ENCODE measurements at places on chromosomes 12 and 14.
A peak's percentile ranks its signal among the peaks of the same experiment; 100 is the strongest.

DNA sequence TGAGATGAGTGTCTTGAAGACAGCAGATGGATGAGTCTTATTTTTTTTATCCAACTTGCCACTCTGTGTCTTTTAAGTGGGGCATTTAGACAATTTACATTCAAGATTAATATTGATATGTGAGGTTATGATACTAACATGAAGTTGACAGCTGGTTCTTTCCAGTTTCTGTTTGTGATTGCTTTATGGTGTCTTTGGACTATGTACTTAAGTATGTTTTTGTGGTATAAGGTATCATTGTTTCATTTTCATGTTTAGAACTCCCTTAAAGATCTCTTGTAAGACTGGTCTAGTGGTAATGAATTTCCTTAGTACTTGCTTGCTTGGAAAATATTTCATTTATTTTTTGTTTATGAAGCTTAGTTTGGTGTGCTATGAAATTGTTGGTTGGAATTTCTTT is 550.3 kb upstream of the NOVA1 start:
- no peak for DNase-seq

- DNase-seq, result no peak
Observed at GRCh38 chr14:76490735-76491134, 114.8 kb downstream of the ESRRB start.

DNA sequence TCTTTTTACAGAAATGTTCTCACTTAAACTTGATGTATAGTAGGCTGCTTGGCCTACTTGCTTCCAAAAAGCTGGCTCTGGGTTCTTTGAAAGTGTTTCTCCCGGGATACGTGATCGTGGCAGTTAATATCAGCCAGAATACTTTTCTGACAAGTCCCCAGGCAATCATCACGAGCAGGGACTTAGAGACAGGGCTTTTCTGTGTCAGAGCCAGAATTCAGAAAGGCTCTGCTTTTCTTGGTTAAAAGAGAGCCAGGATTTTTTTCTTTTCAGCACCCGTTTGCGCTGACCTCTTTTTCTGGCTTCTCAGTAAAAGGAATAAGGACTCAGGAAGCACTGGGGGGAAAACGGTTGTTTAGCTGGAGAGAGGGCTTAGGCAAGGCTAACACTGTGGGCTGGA is 57.8 kb upstream of the ARHGAP5 start:
- DNase-seq, result no peak

DNA sequence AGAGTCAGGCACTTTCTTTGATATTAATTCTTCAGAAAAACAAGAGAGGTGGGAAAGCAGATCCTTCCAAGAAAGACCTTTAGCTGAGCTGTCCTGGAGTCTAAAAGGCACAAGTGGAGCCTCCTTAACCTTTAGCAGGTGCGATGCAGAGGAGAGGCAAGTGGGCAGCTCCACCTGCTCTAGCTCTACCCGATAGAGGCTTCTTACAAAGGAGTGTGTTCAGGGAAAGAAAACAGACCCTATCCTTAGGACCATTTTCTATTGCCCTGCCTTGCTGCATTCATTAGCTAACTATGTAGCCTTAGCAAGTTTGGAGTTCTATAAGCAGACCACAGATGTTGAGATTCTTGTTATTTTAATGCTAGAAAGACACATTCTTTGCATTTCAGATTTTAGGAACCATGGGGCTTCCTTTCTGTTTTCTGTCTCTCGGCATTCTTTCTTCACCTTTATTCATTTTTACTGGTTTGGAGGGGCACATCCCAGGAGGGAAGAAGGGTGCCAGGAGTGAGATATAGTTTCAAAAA is 214.5 kb downstream of the EGLN3 start:
- DNase-seq, result no peak

- peak; percentile 64 for DNase-seq
Observed at GRCh38 chr14:99395909-99396530, 84.6 kb downstream of the SETD3 start.

- DNase-seq, result no peak
Observed at GRCh38 chr12:67534046-67534445, 114.5 kb upstream of the DYRK2 start.

- peak; percentile 51 for DNase-seq
Observed at GRCh38 chr12:128387811-128388422, 120.9 kb downstream of the TMEM132C start.

DNA sequence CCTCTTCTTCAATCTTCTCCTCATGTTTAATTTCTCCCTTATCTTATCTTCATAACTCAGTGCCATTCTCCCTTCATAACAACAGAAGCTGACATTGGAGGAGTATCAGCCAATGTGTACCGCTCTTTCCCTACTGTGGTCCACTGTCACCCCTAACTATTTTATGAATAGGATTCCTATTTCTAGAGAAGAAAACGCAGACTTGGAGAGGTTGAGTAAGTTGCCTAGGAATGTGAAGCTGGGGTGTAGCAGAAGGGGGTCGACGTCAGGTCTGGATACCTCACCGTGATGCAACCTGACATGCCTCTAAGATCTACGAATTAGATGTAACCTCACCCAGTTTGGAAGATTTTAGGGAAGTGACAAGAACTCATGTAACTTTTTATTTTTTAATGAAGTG is 17.1 kb downstream of the LMO3 start:
- no peak for DNase-seq

DNA sequence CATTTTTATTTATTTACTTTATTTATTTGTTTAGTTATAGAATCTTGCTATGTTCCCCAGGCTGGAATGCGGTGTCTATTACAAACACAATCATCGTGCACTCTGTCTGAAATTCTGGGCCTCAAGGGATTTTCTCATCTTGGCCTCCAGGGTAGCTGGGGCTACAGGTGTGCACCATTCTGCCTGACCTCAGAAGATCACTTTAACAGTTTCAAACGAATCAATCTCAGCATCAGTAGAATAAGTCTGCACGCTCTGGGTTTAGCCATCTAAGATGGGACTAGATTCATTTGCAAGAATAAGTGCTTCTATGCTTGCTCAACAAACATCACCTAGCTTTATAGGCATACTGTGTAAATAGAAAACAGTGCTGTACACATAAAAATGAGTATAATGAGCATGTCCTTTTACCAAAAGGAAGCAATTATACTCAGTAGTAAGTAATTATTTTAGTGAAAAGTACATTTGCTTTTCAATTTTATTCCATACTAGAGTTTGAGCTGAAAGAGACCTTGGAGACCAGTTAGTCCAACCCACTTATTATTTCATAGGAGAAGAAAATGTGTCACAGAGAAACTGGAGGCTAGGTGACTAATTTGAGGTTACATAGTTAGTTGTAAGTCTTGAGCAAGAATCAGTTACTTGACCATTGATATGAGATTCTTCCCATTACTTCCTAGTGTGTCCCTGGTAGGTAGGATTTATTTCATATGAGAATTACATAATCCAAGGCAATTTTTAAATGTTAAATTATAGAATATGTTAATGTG is 456.5 kb upstream of the LMO3 start:
- no peak for DNase-seq

GRCh38 chr14:94034886-94035285 is 8.7 kb downstream of the OTUB2 start:
- no peak for DNase-seq

GRCh38 chr12:118398940-118399339 is 22.6 kb downstream of the SUDS3 start:
- DNase-seq, result no peak

GRCh38 chr12:2053691-2054090 is 904 bp downstream of the CACNA1C start:
- no peak for DNase-seq

DNA sequence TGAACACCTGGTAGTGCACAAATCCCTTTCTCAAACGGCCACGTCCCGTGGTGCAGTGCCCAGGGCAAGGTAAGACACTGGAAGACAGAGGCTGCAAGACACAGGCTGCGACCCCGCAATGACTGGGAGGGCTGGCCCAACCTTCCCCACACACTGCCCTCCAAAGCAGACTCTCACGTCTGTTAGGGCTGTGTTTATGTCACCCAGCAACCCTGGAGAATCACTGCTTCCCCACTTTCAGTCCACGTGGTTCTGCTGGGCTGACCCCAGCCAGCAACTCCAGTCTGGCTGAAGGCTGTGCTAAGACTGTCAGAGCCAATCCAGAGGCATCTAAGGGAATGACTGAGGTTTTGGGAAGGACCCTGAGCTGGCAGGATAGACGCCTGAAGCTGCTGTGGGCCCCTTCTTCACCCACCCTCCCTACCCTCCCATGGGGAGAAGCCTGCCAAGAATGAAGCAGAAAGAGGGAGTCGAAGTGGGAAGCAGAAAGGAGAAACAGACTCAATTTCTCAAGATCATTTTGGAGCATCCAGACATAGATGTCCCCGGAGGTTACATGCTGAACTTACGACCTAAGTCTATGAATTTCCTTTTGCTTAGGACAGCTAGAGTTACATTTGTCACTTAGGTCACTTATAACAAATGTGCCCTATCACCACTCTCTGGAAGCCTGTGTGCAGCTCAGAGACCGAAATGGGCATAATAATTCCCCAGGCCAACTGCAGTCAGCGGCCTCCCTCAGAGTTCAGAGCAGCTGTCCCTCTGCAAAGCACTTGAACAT is 11.7 kb downstream of the KDM2B start:
- no peak for DNase-seq

- no peak for DNase-seq
Observed at GRCh38 chr12:80293759-80294158, 150.3 kb upstream of the PTPRQ start.

DNA sequence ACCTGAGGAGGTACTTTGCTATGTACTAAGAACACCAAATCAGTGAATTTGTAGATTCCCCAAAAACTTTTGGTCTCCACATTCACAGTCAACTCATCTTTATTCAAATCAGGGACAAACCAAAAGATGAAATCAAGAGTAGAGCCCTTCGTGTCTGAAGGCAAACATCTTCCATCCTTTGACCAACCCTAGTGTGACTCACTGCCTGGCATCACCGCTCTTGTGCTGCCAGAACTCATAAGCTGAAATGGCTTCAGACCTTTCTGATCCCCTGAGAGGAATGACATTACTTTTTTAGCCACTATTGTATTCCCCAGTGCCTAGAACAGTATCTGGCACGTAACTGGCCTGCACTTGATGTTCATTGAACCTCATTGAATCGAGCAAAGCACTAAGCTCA is 50.1 kb downstream of the GOLGA5 start:
- peak; percentile 55 for DNase-seq

DNA sequence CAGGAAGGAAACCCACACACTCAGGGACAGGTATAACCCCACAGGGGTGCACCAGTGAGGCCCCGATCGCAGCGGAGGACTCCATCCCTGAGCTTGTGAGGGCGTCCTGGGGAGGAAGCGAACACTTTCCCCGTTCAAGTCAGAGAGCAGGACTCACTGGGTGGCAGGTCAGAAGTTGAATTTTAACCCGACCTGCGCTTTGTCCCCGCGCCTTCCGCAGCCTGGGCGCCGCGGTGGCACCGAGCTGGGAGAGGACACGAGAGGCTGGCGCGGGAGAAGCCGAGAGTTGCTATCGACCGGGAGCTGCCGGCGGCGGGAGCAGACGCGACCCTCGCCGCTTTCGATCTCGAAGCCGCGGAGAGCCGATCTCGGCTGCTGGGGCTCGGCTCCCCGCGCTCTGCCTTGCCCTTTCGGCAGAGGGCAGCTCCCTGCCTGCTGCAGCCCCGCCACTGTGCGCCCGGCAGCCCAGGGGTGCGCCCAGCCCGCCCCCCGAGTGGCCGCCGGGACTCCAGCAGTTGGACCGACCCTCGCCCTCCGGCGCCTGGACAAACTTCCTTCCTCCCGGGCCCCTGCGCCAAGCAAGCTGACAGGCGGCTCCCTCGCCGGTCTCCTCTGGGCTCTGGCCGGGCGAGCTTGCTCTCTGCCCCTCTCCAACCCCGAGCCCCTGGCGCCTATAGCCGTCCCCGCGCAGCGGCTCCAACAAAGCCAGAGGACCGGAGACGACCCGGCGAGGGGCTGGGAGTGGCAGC is 918 bp downstream of the LIN7A start:
- peak; percentile 2 for DNase-seq

GRCh38 chr12:57156701-57157403 is 9.4 kb upstream of the LRP1-AS start:
- no peak for DNase-seq

- DNase-seq, result peak; percentile 41
Observed at GRCh38 chr12:111596985-111597830, 1.9 kb downstream of the ATXN2 start.

DNA sequence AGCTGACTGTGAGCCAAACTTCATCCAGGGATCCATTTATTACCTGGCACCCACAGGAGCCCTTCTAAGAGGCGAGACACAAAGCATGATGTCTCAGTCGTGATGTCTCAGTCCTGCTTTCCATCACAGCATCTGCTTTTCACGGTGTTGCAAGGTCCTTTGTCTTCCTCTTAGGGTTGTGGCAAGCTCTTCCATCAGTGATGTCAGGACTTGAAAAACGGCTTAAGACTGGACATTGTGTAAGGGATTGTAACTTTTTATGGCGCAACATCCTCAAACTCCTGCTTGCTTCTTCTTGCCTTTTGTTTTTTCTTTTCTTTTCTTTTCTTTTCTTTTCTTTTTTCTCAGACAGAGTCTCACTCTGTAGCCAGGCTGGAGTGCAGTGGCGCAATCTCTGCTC is 586.5 kb upstream of the TMEM132C start:
- DNase-seq, result no peak

- no peak for DNase-seq
Observed at GRCh38 chr12:130711756-130712155, 4.3 kb downstream of the RIMBP2 start.

DNA sequence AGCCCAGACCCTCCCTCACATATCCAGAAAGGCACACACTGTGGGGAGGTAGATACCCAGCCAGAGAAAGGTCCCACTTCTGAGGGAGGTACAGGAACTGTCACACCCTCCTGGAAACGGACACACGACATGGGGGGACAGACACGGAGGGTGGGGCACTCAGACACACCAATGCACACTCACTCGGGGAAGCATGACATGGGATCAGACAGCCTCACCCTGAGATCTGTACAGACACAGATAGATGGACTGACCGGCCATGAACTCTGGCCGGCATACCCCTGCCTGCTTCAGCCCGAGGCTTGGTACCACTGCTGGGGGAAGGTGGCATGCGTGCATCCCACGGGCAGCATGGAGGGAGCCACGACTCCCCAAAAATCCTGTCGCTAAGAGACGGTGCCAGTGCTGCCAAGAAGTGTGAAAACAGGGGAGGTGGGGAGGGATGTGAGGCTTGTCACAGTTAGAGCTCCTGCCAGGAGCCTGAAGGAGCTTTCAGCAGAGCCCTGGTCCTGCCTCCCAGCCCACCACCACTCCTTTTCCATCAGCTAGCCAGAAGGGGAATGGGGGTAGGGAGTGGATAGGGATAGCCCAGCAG is 571 bp downstream of the CPNE6 start:
- no peak for DNase-seq

GRCh38 chr14:100747021-100747586 is 20.4 kb downstream of the DLK1 start:
- DNase-seq, result peak; percentile 6

Data from activated CD4-positive, alpha-beta T cell treated with anti-CD3 and anti-CD28 coated beads for 48 hours (primary cell).